Mucosa of descending colon (tissue), 3 donors: ENCODE measurements at places on chromosomes 1 and 21. TPM values are rescaled to one million over a fixed set of nuclear protein-coding genes. Genes with fewer than 3 reads are reported as not detected.
A peak's percentile ranks its signal among the peaks of the same experiment; 100 is the strongest.

The APCS gene
- total RNA-seq = not detected

The FCRL1 gene
- not detected for total RNA-seq

The CFHR4 gene
- total RNA-seq = not detected

DNA sequence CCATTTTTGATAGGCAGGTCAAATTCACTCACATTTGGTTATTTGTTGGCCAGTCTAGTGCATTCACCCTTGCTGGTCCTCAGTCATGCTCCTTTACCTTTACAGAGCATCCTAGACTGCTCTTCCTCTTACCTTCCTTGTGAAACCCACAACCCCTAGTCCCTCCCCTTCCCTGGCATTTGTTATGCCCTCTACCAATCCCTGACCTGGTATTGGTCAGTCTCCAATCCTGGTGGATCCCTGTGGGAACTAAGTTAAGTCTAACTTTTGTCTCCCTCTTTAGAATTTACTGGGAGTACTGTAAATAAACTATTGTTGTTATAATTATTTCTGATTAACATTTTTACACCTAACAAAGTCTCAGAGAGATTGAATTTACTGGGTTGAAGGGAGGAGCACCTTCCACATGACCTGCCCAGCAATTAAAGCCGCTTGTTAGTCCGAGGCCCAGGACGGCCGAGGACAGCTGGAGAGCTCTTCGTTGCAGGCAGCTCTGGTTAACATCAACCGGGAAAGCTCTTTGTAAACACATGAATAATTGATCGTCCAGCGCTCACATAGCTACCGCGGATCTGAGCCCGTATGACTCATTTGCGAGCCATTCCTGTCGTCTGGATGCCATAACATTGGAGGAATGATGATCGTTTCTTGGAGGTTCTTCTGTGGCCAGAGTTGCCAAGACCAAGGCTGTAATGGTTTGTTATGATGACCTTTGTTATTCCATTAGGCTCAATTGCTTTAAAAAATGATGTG lies 31.9 kb downstream of the MTARC1 start:
- DNase-seq = no peak

DNA sequence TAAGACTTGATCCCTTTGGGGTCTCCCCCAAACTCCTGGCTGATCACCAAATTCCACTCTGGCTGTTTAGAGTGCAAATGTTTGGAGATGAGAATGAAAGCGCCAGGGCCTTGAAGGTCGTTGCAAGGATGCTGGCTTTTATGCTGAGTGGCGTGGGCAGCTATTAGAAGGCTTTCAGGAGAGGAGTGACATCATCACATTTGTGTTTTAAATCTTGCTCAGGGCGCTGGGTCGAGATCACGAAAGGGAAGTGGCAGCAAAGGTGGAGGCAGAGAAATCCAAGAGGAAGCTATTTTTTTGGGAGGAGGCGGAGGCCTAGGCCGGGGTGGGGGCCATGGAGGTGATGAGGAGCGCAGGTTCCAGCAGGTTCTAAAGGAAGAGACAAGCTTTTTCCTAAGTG lies 49.3 kb downstream of the PDE9A start:
- DNase-seq = no peak

DNA sequence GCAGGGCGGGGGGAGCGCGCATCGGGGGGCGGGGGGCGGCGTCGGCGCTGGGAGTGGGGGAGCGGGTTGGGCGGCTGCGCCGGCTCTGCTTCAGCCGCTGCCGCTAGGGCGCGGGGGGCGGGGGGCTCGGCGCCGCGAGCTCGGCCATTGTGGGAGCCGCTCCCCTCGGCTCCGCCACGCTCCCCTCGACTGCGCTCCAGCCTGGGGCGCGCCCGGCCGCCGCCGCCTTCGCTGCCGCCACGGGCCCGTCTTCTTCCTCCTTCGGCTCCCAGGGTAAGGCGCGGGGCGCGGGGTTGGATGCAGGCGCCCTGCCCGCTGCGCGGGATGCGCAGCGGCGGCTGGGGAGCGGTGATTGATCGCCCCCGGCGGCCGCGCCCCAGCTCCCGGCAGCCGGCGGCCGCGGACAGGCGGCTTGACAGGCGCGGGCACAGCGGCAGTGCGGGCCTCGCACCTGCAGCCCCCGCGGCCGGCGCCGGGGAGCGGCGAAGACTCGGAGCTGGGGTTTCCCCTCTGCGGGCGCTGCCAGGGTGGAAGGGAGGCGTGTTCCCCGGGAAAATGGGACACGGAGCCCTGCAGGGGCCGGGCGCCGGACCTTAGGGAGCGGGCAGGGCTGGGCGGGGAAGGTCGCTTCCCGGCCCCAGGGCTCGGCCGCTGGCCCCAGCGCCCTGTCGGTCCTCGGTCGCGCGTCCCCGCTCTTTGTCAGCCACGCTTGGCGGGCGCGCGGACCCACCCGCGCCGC lies 55.3 kb downstream of the NDUFS5 start:
- DNase-seq = peak; percentile 52
